Inflammatory macrophage (primary cell): ENCODE measurements at places on chromosomes 16 and 17.

- DNase-seq = no peak
Observed at GRCh38 chr16:85366031-85366763, 246.9 kb upstream of the GSE1 start.

DNA sequence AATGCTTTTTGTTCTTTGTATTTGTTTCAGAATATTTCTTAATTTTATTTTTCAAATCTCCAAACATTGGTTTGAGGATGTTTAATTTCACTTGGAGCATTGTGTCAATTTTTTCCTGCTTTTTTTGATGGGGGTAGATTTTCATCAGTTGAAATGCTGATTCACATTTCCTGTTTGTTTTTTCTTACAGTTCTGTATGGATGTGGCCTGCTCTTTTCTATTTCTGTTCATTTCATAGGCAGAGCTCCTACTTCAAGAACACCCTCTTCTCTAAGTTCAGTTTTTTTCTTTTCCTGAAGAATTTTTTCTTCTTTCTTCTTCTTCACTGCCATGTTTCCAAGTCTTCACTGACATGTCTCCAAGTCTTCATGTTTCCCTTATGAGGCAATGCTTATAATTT, 8.8 kb downstream of the MBTD1 start:
- no peak for DNase-seq

DNA sequence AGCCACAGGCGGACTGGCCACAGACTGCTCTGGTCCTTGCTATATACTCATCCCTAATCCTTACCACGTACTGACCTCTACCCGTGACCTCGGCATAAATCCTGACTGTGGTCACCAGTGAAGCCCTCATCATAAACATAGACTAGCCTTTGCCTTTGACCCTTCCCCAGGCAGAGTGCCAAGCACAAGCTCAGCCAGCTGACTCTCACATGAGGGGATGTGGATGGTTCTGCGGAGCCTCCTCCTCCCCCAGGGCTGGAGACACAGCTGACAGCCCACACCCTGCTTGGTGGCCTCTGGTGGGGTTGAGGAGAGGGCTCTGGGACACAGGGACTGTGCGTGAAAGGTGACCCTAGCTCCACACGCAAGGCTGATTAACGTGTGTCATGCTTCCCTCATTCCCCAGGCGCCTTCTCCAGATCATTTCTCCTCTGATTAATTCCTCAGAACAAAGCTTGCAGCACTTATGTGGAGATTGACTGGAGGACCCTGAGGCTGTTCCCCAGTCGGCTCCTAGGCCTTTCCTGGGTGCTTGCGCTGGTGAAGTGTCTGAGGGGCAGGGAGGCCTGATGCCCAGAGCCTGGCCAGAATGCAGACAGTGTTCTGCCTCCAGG, 241.5 kb upstream of the NLRP1 start:
- DNase-seq = no peak

DNA sequence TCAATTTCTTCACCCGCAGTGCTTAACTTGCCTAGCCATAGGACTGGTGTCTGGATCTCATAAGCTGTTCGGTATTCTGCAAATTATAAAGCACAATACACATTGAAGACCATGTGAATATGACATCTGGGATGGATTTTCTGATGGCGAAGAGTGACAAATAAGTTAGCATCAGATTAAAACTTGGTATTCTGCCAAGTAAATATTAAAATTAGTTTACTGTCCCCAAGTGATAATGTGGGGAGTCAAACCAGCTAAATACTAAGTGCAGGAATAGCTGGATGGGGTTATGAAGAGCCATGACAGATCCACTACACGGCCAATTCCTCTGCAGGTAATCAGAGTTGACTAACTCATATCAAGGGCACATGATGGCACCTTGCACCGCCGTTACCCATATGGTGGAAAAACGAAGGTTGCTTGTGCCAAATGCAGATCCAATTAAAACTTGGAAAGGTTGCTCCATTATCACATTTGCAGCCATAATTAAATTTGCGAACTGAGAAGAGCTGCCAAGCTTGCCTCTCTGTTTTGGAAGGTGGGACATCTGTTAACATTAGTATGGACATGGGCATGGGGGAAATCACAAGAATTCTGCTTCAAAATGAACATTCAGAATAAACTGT, 114.9 kb upstream of the TOM1L1 start:
- no peak for DNase-seq

DNA sequence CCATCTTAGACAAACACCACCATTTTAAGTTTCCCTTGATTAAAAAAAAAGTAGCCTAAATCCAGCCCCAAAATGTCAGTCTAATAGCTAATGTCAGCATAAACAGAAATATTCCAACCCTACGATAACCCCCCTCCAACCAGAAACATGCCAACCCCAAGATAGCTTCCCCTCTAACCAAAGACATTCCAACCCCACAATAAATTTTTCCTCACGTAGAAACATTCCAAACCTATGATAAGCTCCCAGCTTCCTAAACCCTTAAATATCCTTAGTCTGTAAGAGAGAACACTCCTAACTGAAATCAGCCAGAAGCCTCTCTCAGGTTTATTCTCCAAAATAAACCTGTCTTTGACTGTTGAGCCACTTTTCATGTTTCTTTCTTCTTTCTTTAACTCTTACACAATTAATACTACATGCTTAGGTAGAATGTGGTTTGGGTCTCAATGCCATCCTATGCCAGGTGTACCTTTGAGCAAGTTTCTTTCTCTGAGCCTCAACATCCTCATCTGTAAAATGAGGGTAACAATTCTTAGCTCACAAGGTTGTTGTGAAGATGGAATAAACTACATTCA, 10.5 kb upstream of the KRT38 start:
- no peak for DNase-seq

DNA sequence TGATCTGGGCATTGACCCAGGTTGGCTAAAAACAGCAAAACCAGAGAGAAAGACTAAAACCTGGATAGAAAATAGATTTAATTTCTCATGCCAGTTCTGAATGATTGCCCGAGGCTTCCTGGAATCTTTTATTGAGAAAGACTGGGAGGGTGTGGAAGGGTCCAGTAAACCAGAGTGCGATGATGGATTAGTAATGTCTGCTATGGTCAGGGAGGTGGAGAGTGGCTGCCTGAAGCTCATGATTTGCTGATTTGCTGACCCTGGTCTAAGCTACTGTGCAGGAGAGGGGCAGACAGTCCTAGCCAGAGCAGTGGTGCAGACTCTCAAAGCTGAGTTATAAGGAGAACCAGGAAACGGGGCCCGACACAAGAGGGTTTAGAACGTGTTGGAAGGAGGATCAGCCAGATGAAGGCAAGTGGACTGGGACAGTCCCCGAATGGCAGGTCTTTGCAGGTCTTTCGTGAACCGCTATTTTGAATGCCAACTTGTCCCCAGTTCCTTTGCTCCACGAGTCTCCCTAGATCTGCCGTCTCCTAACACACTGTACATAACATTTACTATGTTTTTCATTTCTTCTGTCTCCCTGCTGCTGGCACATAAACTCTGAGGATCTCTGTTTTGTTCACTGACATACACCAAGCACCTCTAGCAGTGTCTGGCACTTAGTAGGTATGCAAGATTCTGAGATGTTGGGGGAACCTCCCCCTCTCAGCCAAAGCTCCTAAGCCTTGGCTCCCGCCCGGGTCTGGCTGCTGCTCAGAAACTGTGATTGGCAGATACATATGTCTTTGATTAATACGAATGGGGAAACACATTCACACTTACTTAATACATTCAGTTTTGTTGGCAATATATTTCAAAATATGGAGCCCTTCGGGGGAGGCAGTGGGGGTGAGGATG, 237.3 kb upstream of the TNRC6C start:
- no peak for DNase-seq

- no peak for DNase-seq
Observed at GRCh38 chr16:87971933-87972332, 20.7 kb downstream of the BANP start.

GRCh38 chr16:4384509-4384942, 12.9 kb downstream of the VASN start:
- no peak for DNase-seq

DNA sequence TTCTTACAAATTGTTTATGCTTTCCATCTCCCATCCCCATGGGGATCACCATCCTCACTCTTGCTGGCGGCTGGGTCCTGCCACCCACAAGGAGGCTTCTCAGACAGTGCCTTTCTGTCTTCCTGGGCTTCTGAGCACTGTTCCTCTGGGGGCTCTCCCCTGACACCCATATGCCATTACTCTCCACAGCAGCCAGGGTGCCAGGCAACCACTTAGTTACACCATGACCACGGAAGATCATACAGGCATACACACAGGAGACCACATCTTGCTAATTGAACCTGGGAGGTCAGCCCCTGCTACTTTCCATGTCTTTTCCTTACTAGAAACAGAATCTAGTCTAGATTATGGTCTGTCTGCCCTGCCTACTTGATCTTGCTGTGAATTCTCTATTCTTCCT, 27.7 kb upstream of the HS3ST2 start:
- DNase-seq = no peak

GRCh38 chr16:25151996-25152395, 40.5 kb downstream of the LCMT1 start:
- no peak for DNase-seq

- peak; percentile 85 for DNase-seq
Observed at GRCh38 chr17:16653367-16654041, at the start of gene ZNF624. Gene ZNF624, minus strand, starts transcription at chr17:16653850.

- DNase-seq = no peak
Observed at GRCh38 chr16:14077918-14078317, 6.8 kb downstream of the MRTFB start.

DNA sequence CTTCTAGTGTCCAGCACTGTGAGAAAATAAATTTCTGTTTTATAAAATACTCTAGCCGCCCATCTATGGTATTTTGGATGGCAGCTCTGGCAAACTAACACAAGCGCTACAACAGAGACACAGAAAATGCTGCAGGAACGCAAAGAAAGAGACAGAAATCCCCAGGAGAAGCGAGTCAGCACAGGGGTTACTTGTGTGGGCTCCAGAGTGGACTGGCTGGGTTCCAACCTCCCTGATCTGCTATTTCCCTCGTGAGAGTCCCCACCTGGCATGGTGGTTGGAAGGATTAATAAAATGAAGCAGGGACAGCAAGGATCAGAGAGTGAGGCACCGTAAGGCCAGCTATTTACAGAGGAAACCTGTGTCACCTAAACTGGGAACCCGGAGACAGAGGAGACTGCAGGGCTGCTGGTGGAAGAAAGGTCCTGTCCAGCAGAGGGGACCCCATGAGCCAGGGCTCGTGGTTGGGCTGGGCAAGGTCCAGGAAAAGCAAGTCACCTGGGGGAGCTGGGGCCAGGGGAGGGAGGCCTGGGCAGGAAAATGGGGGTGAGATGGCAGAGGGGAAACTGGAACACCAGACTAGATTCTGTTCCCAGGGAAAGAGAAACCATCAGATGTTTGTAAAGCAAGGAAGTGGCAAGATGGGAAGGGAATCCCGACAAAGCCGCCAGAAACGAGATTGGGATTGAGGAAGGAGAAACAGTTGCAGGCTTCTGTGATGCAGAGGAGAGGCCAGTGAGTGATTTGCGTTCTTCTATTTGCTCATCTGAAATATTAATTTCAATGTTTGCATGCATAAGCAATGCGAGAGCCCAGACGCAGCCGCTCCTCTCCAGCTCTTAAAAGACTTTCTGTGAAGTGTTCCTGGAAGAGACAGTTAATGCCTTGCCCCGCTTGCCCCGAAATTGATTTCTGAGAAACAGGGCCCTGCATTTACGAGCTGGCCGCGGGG, 63.0 kb upstream of the TEKT3 start:
- no peak for DNase-seq

DNA sequence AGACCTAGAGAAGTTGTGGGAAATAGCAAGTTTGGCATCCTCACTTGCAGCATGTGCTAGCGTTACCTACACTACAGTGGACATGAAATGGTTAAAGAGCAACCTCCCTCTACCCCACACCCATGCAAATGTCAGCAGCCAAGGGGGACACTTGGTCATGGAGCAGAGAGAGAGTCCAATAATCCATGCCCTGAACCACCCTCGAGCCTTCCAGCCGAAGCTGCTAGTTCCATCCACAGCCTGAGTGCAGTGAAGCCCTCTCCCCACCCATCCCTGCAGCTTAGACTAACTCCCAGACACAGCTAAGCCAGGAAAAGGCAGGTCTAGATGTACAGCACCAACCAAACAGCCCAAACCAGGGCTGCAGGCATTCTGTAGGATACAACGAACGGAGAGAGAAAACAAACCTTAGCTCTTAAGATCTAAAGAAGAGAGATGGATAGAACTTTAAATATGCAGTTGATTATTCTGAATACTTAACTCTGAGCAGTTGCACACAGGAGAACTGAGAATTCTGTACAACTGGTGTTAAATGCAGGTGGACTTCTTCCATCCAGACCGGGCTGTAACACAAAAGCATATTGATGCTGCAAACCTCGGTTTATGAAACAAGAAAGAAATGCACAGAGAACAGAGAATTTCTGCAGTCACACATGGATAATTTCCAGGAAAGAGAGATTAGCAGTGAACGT, 93.8 kb downstream of the SALL1 start:
- no peak for DNase-seq
